ENCODE measurements at places on chromosomes 5 and 9.

- no peak for DNase-seq
These were observed 3.3 kb downstream of the LPAR1 start for GRCh38 chr9:111034898-111035539.

DNA sequence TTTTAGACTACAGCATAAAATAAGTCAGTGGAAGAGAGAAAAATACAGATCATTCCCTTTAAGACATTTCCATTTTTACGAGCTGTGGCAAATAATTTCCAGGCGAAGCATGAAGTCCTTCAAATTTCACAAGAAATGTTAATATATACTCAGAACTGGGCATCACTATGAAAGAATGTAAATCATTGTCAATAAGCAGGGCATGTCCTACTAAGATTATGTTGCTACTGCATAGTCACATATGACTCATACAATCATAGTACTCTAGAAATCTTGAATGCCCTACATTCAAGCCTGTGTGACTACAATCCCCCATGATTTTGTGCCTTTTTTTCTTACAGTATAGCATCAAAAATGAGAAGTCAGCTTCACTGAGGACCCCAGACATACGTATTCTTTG, 485.2 kb upstream of the FTMT start:
- no peak for DNase-seq

DNA sequence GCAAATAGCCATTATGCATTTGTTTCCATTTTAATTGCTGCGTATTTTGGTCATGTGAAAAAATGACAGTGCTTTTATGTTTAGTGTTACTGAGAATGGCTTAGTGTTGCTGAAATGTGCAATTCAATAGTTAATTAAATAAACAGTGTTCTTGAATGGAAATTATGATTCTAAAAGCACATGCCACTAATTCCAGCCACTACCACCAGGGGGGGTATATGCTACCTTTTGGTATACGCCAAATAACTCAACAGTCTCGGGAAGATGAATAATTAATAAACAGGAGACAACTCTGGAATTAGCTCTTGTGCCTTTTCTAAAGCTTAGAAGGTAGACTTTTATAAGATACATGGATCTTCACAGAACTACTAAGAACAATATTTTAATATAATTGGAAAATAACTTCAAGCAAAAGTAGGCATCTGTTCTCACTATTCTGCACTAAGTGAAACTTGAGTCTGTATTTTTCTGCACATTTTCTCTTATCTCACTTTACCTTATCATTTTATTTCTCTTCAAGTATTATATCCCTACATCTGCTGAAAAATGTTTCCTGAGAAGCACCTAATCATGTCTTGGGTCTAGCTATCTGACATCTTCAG, 83.5 kb upstream of the MINAR2 start:
- peak; percentile 26 for DNase-seq

DNA sequence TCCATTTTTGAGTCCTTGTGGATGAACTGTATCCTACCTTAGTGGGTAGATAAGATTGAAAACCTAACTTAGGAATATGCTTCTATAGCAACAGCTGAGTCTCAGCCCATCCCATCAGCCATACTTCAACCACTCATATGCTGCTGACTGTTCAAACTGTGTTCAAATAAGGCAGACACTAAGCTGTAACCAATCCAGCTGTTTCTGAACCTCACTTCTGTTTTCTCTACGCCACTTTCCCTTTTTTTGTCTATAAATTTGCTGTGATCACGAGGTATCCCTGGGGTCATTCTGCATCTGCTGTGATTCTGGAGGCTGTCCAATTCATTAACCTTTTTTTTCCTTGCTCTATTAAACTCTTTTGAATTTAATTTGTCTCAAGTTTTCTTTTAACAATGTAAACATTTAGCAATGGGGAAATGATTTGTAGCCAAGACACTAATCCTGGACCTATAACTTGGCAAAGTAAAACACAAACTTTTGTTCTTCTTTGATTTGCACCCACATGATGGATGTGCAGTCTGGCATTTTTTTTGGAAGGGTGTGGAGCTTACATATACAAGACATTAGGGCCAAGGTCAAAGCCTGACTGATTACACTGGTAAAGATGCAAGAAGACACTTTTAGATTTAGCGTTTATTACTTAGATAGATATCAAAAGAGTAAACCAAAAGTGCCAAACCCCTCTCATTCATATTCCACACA, 14.9 kb upstream of the SCGB3A2 start:
- DNase-seq, result no peak
